Small intestine (tissue), 16 donors: ENCODE measurements at places on chromosomes 2 and 18.
A peak's percentile ranks its signal among the peaks of the same experiment; 100 is the strongest.

- peaks cover 10% of the 10 kb centered on the region for H3K36me3 ChIP-seq
- H3K4me3 ChIP-seq, result no peak overlapping the region
- peaks cover 63% of the 10 kb centered on the region for H3K4me1 ChIP-seq
- H3K27ac ChIP-seq, result peak overlapping the region; percentile 78
These were observed 87.3 kb downstream of the ACAA2 start for GRCh38 chr18:49725809-49726674.

DNA sequence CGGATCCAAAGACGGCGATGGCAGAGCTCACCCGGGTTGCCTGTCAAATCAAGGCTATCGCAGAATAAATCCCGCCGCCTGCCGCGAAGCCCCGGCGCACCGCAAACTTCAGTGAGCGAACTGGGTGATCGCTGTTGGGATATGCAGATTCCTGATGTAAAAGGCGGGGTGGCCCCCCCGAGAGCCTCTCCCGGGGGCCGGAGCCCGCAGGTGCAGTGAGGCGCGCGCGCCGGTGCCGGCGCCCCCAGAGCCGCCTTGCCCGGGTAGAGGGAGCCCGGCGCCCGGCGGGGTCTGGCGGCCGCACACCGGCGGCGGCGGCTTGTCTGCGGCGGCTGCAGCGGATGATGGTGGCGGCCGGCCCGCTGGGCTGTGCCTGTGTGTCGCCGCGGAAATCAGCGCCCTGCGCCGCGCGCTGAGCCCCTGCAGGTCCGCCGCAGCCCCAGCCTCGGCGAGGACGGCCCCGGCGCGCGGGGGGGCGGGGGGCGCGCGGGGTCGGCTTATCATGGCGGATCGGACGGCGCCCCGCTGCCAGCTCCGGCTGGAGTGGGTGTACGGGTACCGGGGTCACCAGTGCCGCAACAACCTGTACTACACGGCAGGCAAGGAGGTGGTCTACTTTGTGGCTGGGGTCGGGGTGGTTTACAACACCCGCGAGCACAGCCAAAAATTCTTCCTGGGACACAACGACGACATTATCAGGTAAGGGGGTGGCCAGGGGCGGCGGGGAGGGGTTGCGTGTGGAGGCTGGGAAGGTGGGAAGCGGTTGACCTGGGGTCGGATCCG is 1.3 kb downstream of the EML6 start:
- no peaks in the 10 kb centered on the region for H3K36me3 ChIP-seq
- no peak overlapping the region for H3K27ac ChIP-seq
- peaks cover 3% of the 10 kb centered on the region for H3K27me3 ChIP-seq
- peak overlapping the region; percentile 47 for H3K4me3 ChIP-seq
- peak; percentile 55 for DNase-seq

GRCh38 chr2:136323195-136323594 is 205.2 kb upstream of the CXCR4 start:
- H3K4me3 ChIP-seq, result no peak overlapping the region
- no peaks in the 10 kb centered on the region for H3K27me3 ChIP-seq
- DNase-seq, result no peak
- no peaks in the 10 kb centered on the region for H3K4me1 ChIP-seq
- H3K36me3 ChIP-seq, result no peaks in the 10 kb centered on the region

- H3K4me3 ChIP-seq, result no peak overlapping the region
- H3K27me3 ChIP-seq, result no peaks in the 10 kb centered on the region
- no peaks in the 10 kb centered on the region for H3K36me3 ChIP-seq
- no peak overlapping the region for H3K27ac ChIP-seq
- peak; percentile 13 for DNase-seq
- no peaks in the 10 kb centered on the region for H3K4me1 ChIP-seq
These were observed 6.1 kb downstream of the FBXO11 start for GRCh38 chr2:47899915-47900816.

DNA sequence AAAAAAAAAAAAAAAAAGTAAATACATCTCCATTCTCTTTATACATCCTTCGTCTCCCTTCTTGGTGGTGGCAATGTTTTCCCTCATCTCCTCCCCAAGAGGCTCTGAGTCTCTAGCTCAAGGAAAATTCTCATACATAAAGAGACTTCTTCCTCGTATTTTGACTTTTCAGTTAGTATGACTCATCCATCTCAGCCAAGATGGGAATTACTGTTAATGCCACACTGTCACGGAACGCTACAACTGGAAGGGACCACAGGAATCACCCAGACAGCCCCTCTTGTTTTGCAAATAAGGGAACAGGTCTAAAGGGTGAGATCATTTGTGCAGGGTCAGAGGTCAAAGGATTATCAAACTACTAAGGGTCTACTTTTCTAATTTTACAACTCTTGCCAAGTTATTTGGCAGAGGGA is 19.5 kb downstream of the NFE2L2 start:
- H3K4me3 ChIP-seq, result no peak overlapping the region
- H3K27me3 ChIP-seq, result no peaks in the 10 kb centered on the region
- H3K27ac ChIP-seq, result no peak overlapping the region
- H3K36me3 ChIP-seq, result peaks cover 2% of the 10 kb centered on the region

GRCh38 chr2:10454505-10454904 is 6.4 kb upstream of the ODC1 start:
- no peak overlapping the region for H3K27ac ChIP-seq
- DNase-seq, result no peak
- no peaks in the 10 kb centered on the region for H3K4me1 ChIP-seq
- H3K4me3 ChIP-seq, result no peak overlapping the region
- H3K36me3 ChIP-seq, result no peaks in the 10 kb centered on the region

DNA sequence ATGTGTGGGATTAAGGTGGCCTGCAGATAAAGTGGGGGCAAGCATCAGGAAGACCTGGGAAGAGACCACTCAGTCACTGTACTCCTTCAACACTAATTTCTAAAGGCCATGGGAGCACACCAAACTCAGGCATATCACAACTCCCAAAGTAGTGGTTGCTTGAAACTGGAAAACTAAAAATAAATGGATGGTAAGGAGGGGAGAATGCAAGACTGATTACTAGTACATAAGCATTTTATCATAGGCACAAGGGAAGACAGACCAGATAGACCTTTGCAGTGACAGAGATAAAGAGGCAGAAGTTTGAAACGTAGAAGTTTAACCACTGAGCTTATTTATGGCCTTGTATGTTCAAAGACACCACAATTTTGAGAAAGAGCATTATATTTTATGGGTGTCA is 1098.1 kb upstream of the CELF4 start:
- DNase-seq, result no peak
- H3K4me1 ChIP-seq, result no peaks in the 10 kb centered on the region
- no peak overlapping the region for H3K27ac ChIP-seq
- no peak overlapping the region for H3K4me3 ChIP-seq

DNA sequence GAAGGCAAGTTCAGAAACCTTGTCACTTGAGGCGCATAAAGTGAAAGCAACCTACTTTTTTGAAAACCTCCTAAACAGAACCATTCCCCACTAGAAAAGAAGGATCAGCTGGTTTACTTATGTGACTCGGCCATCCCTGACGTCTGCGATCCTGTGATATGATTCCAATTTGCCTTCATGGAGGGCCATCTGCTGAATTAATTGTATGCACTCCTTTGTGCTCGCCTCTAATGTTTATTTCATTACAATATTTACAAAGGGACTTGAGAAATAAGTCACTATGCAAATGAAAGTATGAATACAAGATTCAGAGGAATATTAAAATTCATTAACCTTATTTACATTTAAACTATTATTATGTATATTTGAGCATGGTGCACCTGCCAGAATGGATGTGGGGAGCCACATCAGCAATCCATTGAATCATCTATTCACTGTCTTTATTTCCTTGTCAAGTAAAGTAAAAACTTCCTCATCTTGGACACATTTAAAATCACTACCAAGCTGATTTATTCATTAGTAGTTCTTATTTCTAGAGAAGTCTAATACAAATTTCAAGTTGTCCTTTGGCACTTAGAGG is 96.5 kb downstream of the RBM43 start:
- H3K36me3 ChIP-seq, result no peaks in the 10 kb centered on the region
- H3K27me3 ChIP-seq, result no peaks in the 10 kb centered on the region

DNA sequence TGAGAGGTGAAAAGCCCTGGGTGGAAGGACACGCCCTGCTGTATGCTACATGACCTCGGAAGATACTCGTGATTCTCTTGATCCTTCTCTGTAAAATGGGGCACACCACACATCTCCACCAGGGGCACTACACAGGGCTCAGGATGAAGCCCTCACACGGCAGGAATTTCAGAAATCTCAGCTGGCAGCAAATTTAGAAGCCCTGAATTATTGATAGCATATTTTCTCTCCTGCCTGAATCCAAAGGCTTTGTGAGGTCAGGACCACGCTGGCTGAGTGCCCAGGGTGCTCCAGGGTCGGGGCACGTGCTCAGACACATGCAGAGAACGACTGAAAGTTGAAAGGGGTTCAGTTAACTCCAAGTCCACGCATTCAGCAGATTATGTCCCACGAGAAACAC is 42.1 kb upstream of the GALR1 start:
- H3K27me3 ChIP-seq, result no peaks in the 10 kb centered on the region
- peak; percentile 35 for DNase-seq
- H3K4me1 ChIP-seq, result no peaks in the 10 kb centered on the region
- H3K27ac ChIP-seq, result no peak overlapping the region
- H3K4me3 ChIP-seq, result no peak overlapping the region

DNA sequence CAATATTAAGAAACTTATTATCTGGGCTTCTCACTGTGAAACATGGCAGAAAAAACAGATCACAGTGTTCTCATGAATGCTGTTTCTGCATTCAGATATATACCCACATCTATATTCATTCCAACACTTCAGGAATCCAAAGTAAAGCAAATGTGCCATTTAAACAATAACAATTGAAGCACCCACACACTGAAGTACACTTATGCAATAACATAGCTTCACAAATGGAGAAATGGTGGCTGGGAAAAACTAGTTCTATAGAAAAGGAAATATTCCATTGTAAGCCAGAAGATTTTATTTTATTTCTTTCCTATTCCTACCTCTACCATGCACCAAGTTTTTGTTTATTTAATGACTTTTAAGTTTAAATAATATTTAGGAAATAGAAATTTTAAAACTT is 111.9 kb downstream of the DPP4 start:
- H3K27ac ChIP-seq, result no peak overlapping the region
- no peak overlapping the region for H3K4me3 ChIP-seq
- no peaks in the 10 kb centered on the region for H3K27me3 ChIP-seq
- H3K4me1 ChIP-seq, result no peaks in the 10 kb centered on the region
- DNase-seq, result no peak
- H3K36me3 ChIP-seq, result no peaks in the 10 kb centered on the region

GRCh38 chr2:45008296-45009129 is 739 bp downstream of the SIX2 start:
- no peaks in the 10 kb centered on the region for H3K36me3 ChIP-seq
- peaks cover 98% of the 10 kb centered on the region for H3K27me3 ChIP-seq
- H3K27ac ChIP-seq, result no peak overlapping the region
- peaks cover 27% of the 10 kb centered on the region for H3K4me1 ChIP-seq
- DNase-seq, result no peak
- no peak overlapping the region for H3K4me3 ChIP-seq

- peak; percentile 54 for DNase-seq
- peak overlapping the region; percentile 72 for H3K27ac ChIP-seq
- no peaks in the 10 kb centered on the region for H3K27me3 ChIP-seq
- H3K36me3 ChIP-seq, result peaks cover 3% of the 10 kb centered on the region
- peak overlapping the region; percentile 78 for H3K4me3 ChIP-seq
- peaks cover 12% of the 10 kb centered on the region for H3K4me1 ChIP-seq
These were observed 647 bp downstream of the CCDC121 start for GRCh38 chr2:27627963-27628766.

DNA sequence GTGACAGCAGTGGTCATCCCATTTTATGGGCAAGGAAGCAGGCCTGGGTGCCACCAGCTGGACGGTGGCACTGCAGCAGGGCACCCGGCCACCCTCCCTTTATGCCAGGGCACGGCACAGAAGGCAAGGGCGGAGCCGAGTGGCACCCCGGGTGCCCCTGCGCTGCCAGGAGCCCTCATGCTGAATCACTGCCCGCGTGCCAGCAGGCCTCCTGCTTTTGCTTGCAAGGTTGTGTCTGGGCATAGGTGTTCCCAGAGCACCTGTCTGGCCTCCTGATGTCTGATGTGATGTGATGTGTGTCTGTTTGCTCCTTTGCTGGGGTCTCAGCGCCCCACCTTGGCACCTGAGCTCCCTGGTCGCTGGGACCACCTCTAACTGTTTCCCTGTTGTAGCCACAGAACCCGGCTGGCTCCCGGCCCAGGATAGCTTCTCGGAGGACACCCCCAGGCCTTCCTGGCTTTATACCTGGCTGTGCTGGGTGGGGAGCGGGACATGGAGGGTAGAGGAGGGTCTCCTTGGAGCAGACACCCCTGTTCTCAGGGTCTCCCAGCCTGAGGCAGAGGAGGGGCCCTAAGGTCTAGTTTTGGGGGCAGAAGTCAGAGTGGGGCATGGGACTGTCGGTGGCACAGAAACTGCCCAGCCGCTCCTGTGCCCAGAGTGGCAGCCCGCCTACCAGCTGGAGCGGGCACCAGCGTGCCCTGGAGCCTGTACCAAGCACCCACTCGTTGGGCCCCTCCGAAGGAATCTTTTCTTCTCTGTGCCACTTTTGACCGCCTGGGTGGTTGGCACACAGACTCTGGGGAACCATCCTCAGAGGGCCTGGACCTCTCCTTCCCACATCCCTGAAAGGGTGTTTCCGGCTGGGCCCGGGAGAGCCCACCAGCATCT is 3.6 kb downstream of the GPC1 start:
- DNase-seq, result no peak
- H3K27ac ChIP-seq, result no peak overlapping the region
- H3K27me3 ChIP-seq, result peaks cover 27% of the 10 kb centered on the region
- H3K4me1 ChIP-seq, result peaks cover 2% of the 10 kb centered on the region
- H3K4me3 ChIP-seq, result no peak overlapping the region

GRCh38 chr18:24672165-24672941 is 211.9 kb downstream of the HRH4 start:
- H3K4me3 ChIP-seq, result no peak overlapping the region
- no peaks in the 10 kb centered on the region for H3K27me3 ChIP-seq
- no peak overlapping the region for H3K27ac ChIP-seq
- H3K4me1 ChIP-seq, result no peaks in the 10 kb centered on the region
- no peak for DNase-seq

GRCh38 chr18:70082430-70082829 is 123.1 kb downstream of the RTTN start:
- H3K36me3 ChIP-seq, result no peaks in the 10 kb centered on the region
- no peaks in the 10 kb centered on the region for H3K4me1 ChIP-seq
- DNase-seq, result no peak

DNA sequence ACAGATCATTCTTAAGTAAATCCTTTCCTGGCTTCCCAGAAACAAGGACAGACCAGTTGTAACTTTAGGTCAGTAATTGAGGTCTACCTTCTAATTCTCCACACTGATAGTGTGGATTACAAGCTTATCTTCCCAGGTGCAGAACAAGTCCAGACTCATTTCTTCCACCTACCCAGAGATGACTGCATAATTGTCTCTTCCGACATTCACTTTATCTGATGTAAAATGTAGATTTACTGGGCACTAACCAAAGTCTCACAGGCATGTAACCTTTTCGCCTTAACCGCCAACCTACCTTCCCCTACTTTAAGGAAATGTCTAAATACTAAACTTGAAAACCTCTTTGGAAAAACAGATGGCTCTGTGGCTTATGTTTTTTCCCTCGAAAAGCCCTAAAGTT is 96.2 kb downstream of the NCK2 start:
- no peak overlapping the region for H3K4me3 ChIP-seq
- no peak overlapping the region for H3K27ac ChIP-seq
- peaks cover 8% of the 10 kb centered on the region for H3K36me3 ChIP-seq

- no peaks in the 10 kb centered on the region for H3K4me1 ChIP-seq
- no peak overlapping the region for H3K4me3 ChIP-seq
- H3K27ac ChIP-seq, result no peak overlapping the region
- no peaks in the 10 kb centered on the region for H3K27me3 ChIP-seq
- H3K36me3 ChIP-seq, result no peaks in the 10 kb centered on the region
- no peak for DNase-seq
These were observed 8.3 kb upstream of the ZC3H15 start for GRCh38 chr2:186477790-186478189.

- H3K36me3 ChIP-seq, result no peaks in the 10 kb centered on the region
- no peaks in the 10 kb centered on the region for H3K27me3 ChIP-seq
- DNase-seq, result peak; percentile 31
These were observed 542 bp downstream of the PGAP1 start for GRCh38 chr2:196925768-196926561.
